CD4-positive, alpha-beta memory T cell (primary cell): ENCODE measurements at places on chromosomes 2 and 18. TPM values are rescaled to one million over a fixed set of nuclear protein-coding genes. Genes with fewer than 3 reads are reported as not detected.

DNA sequence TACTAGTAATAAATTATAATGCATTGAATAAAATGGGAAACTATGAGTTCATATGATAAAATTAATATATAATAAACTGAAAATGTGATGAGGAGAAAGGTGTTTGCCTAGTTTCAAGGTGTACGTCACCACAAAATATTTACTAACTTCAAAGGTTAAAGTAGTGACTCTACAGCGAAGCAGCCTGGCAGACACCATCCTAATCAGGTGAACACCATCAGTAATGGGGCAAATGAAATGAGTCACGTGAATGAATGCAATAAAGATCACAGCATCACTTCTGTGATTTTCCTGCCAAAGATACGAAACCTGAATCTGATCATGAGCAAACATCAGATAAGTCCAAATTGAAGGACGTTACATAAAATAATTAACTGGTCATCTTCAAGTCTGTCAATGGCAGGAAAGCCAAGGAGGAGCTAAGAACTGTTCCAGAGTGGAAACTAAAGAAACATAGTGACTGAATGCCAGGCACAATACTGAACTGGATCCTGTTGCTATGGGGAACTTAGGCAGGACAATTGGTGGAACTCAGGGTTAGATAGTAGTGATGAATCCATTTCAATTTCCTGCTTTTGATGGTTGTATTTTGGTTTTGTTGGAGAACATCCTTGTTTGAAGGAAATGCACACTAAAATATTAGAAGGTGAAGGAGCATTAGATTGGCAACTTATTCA, 12.1 kb upstream of the NOSTRIN start:
- no peaks in the 10 kb centered on the region for H3K27me3 ChIP-seq
- no peak overlapping the region for H3K27ac ChIP-seq
- no peaks in the 10 kb centered on the region for H3K4me1 ChIP-seq
- no peak overlapping the region for H3K4me3 ChIP-seq
- no peaks in the 10 kb centered on the region for H3K36me3 ChIP-seq

DNA sequence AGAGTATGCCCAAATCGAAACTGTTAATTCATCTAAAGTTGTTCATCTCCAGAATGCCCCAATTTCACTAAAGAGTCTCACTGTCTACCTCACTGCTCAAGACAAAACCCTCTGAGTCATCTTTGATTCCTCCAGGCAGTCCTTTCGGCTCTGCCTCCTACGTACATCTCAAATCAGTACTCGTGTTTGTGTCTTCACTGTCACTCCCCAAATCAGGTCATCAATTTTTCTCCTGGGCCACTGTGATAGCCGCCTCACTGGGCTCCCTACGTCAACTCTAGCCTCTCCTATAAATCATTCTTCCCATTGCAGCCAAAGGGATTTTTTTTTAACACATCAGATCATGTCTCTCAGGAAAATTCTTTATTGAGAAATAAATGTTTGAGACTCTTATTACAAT, 42.1 kb upstream of the TTC39C start:
- H3K27ac ChIP-seq, result peak overlapping the region; percentile 57
- H3K4me1 ChIP-seq, result peaks cover 63% of the 10 kb centered on the region
- no peak overlapping the region for H3K4me3 ChIP-seq
- no peaks in the 10 kb centered on the region for H3K27me3 ChIP-seq
- peak; percentile 59 for DNase-seq

- no peaks in the 10 kb centered on the region for H3K36me3 ChIP-seq
- no peak overlapping the region for H3K27ac ChIP-seq
- no peaks in the 10 kb centered on the region for H3K27me3 ChIP-seq
- no peak for DNase-seq
- H3K4me3 ChIP-seq, result no peak overlapping the region
- H3K4me1 ChIP-seq, result peaks cover 25% of the 10 kb centered on the region
Observed at GRCh38 chr2:64226611-64227010, 82.4 kb upstream of the PELI1 start.

GRCh38 chr2:151374436-151374835, 17.0 kb downstream of the TNFAIP6 start:
- H3K27me3 ChIP-seq, result no peaks in the 10 kb centered on the region
- no peak for DNase-seq
- H3K4me3 ChIP-seq, result no peak overlapping the region
- no peak overlapping the region for H3K27ac ChIP-seq

GRCh38 chr2:60826111-60826510, 55.3 kb upstream of the REL start:
- H3K36me3 ChIP-seq, result no peaks in the 10 kb centered on the region
- DNase-seq, result no peak
- H3K4me3 ChIP-seq, result no peak overlapping the region

The UGT1A4 gene
- total RNA-seq, result not detected

The CEBPZ gene
- 70.9 TPM for total RNA-seq

The KIF5C gene
- 21.3 TPM for total RNA-seq

GRCh38 chr2:193988784-193989183, 1668.2 kb upstream of the SLC39A10 start:
- H3K4me1 ChIP-seq, result no peaks in the 10 kb centered on the region
- no peaks in the 10 kb centered on the region for H3K36me3 ChIP-seq

DNA sequence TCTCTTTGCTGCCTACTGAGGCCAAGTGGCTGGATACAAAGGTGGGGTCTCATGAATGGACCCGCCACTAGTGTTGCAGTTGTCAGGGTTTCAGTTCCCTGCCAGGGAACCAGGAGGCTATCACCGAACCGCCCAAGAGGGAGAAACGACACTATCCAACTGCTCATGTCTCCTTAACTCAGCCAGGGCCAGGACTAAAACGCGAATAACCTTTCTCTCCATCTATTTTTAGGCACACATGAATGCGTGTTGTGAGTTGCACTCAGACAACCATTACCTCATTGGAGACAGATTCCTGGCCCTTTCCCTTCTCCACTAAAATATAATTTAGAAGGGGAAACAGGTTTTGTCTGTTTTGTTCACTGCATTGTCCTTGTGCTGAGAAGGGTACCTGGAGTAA, 559.5 kb downstream of the SOCS6 start:
- DNase-seq, result no peak
- no peak overlapping the region for H3K4me3 ChIP-seq
- H3K27ac ChIP-seq, result no peak overlapping the region
- H3K36me3 ChIP-seq, result no peaks in the 10 kb centered on the region

DNA sequence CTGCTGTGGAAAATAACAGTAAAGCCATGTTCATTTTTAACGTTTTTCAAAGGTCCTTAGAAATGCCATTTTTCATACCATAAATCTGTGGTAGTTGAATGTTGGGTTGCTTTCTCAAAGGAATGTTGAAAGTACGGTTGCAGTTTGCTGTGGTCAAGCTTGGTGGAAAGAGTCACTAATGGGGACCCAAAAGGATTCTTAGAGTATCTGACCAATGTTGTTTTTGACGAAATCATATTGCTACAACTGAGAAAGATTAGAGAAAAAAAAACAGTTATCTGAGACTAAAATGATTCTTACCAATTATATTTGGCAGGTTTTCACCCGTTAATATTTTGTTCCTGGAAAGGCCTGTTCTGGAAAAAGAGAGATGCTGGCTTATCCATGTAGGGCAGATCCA, 439.5 kb upstream of the ETAA1 start:
- no peaks in the 10 kb centered on the region for H3K36me3 ChIP-seq
- DNase-seq, result no peak
- no peaks in the 10 kb centered on the region for H3K4me1 ChIP-seq
- H3K27ac ChIP-seq, result no peak overlapping the region

The ACSL3 gene
- 24.8 TPM for total RNA-seq

The UGT1A8 gene
- total RNA-seq, result not detected
